ENCODE measurements at places on chromosomes 7 and 10.

GRCh38 chr10:120735773-120736371 is 115.3 kb upstream of the WDR11 start:
- DNase-seq: no peak

GRCh38 chr7:82926477-82926876 is 236.2 kb downstream of the PCLO start:
- no peak for DNase-seq

DNA sequence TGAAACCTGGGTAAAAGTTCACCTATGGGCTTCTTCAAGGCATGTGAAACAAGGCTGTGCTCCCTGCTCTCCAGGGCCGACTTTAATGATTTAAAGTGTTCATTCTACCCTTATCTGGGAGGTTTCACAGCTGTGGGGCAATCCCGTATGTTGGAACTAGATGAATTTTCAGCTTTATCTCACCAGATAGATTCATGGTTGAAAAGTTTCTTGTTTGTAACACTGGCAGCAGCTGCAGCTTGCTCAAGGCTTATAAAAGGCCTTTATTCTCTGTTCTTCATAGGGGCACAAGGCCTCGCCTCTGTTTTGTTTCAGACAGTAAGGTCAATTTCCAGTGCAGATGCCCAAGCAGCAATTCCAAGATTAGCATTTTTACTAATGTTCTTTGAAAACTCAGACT is 70.4 kb upstream of the DNAJB12 start:
- DNase-seq: no peak

- DNase-seq: peak; percentile 67
Observed at GRCh38 chr10:125707541-125708468, 11.7 kb upstream of the EDRF1 start.

- no peak for DNase-seq
Observed at GRCh38 chr7:155398944-155399343, 59.0 kb upstream of the EN2 start.

DNA sequence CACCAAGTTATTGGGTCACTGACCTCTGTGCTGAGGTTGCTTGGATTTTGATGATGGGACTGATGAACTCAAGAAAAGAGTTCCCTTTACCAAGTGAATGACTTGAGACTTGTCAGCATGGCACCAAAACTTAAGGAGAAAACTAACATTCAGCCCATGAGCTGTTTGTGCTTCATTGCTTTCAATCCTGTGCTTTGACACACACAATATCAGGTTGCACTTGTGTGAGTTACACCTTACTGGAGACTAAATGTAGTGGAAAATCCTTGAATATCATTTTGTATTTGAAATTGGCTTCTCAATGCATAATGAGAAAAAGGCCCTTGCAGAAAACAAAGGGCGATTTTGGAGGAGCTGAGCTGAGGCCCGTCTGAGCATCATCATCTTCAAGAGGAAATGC is 2.7 kb downstream of the BAG3 start:
- DNase-seq: no peak

DNA sequence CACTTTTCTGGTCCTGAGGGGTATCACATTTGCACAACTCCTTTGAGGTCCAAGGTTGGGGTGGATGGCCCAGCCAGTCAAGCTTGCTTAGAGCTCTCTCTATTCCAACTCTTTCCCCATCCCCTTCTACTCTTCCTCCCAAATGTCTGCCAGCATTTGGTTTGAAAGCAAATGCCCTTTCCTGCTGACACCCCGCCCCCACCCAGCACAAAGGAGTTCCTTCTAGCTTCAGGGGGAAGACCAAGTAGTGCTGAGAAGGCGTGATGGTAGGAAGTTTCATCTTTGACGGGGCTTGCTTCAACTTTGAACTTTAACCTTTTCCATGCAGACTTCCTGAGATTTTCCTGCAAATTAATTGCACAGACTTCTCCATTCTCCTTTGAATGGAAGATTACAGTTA is 137.5 kb upstream of the TCF7L2 start:
- DNase-seq: no peak

GRCh38 chr10:60853107-60853506 is 74.8 kb downstream of the CDK1 start:
- DNase-seq: no peak

DNA sequence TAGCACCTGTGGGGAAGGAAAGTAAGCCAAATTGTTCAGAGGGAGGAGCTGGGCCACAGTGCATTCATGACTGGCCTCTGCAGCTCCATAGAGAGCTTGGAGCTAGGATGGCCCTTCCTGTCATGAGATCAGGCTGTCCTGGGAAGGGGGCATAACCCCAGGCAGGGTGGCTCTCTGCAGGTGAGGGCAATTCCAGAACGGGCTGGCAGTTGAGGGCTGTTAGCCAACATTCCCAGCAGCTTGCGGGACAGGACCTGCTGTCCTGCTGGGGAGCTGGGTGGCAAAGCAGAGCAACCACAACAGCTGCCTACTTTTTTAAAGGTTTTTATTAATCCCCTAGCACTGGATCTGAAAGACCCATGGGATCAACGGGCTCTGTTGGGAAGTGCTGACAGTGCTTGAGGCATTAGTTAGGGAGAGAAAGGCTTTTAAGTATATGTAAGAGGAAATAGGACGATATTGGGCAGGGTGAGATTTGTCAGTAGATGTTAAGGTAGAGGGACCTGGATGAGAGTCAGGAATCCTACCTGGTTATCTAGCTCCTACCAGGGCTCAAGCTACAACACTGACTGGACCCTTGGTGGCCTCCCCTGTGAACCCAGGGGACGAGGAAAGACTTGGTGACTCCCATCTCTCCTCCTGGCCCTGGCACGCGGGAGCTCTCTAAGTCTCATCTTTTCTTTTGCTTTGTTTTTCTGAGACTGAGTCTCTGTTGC is 77.8 kb downstream of the NAMPT start:
- DNase-seq: peak; percentile 65

- no peak for DNase-seq
Observed at GRCh38 chr7:38545977-38546376, 85.2 kb downstream of the AMPH start.

DNA sequence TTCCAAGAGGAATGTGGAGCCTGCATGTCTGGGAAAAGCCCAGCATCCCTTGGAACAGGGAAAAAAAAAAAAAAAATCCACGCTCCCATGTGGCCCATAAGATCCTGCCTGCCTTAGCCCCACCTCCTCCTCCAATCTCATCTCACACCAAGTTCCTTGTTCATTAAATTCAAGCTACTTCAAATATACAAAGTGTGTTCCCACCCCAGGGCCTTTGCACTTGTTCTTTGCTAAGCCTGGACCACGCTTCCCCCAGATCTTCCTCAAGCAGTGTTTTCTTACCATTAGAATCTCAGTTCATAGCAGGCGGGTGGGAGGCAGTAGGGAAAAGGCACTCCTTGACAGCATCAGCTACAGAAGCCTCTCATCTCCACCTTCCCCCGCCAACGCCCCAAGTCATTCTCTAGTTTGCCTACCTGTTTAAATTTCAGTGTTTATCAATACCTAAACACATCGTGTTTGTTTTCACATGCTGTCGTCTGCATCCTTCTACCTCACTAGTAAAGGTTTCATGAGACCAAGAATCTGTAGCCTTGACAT is 262.8 kb downstream of the FGFR2 start:
- DNase-seq: no peak

DNA sequence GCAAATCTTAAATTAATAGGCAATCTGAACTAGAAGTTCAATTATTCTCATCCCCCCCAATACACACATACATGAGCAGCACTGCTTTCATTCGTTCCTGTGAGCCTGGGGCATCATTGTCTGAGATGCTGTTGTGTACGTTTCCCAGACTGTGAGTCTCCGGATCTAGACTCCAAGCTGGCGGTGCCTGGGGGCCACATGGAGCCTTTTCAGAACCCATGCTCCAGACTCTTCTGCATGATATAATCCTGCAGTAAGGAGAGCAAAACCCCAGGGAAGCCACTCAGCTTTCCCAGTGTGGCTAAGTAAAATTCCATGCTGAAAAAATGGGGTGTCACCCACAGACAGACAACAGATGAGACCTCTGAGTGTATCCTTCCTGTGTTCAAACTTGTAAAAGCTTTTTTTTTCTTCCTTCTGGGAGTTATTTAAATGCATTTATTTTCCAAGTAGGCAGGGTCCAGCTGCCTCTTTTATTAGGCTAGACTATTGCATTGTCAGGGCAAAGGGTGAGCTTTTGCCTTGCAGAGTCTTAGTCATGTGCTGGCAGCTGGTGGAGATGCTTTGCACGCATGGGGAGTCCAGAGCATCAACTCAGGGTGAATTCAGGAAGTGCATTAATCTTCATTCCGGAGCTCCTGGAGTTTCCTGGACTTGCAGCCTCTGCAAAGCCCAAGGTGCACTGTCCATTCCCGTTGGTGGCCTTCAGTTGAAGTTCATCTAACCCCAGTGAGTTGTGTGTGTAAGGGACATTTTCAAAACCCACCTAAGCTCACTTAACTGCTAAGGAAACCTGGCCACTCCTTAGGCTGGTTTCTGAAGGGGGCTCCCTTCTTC is 185.7 kb upstream of the ADO start:
- no peak for DNase-seq

- DNase-seq: no peak
Observed at GRCh38 chr10:113026679-113027078, 76.6 kb downstream of the TCF7L2 start.

GRCh38 chr7:96997512-96998032 is 7.8 kb upstream of the DLX6 start:
- DNase-seq: no peak

All from LNCaP clone FGC (cell line).